ENCODE measurements at places on chromosomes 5 and 9.

GRCh38 chr9:38619556-38620447 lies 594 bp downstream of the ANKRD18A start:
- DNase-seq: no peak

DNA sequence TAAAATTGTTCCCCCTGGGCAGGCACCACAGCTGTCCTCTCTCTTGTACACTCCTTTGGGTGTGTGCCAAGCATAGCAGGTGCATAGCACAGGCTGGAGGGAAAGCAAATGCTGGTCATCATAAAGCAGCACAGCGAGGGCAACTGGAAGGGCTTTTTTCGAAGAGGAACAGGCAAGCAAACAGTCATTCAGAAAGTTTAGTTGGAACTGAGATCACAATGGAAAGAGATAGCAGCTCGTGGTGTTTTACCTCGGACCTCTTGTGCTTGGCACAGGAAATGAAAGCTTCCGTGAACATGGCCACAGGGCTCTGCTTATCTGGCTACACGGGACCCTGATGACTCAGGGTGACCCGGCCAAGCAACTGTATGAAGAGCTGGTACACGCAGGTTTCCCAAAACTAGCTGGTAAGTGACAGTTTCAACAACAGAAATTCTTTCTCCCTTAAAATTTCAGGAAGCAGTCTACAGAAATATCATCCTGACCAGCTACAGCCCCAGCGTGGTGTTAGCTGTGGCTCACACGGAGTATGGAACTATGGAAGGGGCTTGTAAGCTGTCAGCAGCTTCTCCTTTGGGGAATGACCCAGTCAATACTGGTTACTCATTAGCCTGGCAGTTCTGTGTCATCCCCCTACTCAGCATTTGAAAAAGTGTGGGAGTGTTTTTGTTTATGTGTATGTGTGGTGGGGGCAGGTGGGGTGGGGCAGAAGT lies 48.1 kb downstream of the POC5 start:
- no peak for DNase-seq

DNA sequence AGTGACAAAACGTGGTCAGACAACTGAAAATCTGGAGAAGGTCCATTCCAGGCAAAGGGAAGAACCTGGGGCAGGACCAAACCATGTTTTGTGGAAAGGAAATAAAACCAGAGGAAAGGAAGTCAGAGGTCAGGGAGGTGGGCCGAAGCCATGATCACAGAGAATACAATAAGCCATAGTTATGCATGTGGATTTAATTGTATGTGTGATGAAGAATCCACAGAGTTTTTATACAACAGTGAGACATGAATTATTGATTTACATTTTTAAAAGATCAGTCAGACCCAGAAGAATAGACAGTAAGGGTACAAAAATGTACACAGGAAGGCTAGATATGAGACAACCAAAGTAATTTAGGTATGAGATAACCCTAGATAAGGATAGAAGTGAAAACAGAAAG lies 20.8 kb downstream of the TTC33 start:
- DNase-seq: no peak

DNA sequence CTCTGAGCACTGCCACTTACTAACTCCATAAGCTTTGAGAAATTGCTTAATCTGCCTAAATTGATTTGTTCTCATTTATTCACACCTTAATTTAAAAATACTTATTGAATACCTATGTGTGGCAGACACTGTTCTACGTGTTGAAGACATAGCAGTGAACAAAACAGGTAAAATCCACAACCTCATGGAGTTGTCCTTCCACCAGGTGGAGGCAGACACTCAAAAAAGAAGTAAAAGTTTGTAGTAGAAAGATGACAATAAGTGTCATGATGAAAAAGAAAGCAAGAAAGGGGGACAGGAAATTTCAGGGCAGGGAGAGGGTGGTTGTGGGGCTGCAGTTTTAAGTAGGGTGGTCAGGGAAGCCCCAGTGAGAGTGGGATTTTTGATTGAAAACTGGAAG lies 94.9 kb downstream of the SREK1 start:
- DNase-seq: no peak

DNA sequence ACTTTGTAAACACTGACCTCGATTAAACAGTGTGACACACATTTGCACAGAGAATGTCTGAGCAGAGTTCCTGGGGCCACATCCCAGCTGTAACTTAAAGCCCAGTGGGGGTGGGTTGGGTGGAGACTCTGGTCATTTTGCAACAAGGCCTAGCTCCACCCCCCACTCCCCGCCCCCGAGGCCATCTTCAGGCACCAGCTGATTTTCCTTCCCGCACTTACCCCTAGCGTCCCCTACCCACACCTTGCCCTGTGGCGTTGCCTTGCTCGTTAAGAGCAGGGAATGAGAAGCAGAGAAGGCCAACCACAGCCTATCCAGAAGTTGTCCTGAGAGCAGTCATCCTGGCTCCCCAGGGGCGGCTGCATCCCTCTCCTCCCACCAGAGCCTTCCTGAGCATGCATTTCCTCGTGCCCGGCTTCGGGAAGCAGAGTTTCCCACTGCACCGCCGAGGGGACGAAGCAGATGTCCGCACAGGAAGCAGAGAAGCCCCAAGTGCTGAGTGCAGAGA lies 101.7 kb upstream of the SARDH start:
- DNase-seq: no peak

- no peak for DNase-seq
These were observed 38.2 kb downstream of the NIPSNAP3B start for GRCh38 chr9:104802110-104802509.

DNA sequence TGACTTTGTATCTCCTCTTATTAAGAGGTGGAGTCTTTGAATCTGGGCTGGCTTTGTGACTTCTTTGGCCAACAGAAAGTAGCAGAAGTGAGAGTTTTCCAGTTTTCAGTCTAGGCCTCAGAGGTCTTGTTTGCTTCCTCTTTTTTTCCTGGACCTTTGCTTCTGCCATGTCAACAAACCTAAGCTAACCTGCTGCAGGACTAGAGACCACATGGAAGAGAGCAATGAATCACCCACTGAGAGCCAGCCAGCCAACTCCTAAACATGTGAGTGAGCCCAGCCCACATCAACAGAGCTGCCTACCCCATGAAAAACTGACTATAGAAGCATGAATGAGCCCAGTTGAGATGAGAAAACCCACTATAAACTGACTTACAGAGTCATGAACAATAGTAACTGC lies 29.9 kb downstream of the MRPL22 start:
- no peak for DNase-seq

- DNase-seq: no peak
These were observed 53.9 kb upstream of the PALM2AKAP2 start for GRCh38 chr9:109726119-109726518.

DNA sequence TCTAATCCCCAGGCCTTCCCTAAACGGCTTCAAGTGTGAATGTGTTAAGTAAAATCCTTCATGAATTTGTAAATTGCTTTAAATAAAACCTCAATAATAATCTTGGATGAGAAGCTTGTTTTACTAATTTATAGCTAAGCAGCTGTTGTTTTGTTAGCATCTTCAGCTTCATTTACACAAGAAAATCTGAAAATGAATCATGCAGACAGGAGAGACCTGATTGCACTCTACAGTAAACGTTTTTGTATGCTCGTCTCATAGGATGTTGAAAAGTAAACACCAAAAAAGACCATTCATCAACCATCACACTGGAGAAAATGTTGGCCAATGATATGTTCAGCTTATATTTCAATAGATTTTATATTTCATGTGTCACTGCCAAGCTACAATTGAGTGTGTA lies 40.4 kb upstream of the MAP3K1 start:
- DNase-seq: no peak

GRCh38 chr9:94644543-94644942 lies 5.2 kb upstream of the FBP1 start:
- DNase-seq: no peak

GRCh38 chr9:82354279-82354659 lies 365.7 kb downstream of the SPATA31D1 start:
- DNase-seq: no peak

- no peak for DNase-seq
These were observed 134.3 kb downstream of the PPP2R2B start for GRCh38 chr5:146744068-146744745.

GRCh38 chr5:179623906-179624741 lies 653 bp upstream of the HNRNPH1 start:
- DNase-seq: peak; percentile 37

DNA sequence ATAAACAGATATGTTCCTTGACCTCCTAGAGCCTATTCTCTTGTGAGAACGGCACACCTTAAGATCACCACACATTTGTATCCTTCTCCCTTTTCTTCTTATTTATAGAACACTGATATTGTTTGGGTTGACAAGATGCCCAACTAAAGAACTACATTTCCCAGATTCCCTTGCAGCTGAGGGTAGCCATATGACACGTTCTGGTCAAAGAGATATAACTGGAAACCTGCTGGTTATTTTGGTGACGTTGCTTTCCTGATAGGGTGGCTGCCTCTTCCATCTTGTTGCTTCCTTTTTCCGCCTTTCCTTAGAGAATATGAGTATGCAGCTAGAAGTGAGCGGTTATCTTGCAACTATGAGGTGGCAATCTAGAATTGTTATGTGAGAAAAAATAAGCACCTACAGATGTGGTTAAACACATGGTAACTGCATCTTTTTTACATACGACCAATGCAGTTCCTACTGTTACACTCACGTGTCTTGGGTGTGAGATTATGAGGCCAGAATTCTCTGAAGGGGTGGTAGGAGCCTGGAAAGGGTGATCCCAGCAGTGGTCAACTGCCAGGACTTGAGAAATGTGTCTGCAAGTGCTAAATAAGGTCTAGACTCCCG lies 72.9 kb downstream of the SEC61B start:
- DNase-seq: no peak

DNA sequence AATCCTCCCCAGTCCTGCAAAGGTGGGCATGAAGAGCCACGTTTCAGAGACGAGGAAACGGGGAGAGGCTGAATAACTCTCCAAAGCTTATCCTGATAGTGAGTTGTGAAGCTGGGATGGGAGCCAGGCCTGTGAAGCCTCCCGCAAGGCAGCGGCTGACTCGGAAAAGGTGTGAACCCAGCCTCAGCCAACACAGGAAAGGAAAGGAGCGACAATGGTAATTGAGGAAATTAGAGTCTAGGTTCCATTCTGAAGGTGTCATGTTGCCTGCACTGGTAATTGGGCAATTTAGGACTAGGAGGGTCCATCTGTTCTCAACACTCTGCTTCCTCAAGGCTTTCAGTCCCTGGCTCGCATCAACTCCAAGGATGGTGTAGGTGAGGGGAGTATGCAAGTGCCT lies 83.4 kb downstream of the LIFR start:
- DNase-seq: no peak

DNA sequence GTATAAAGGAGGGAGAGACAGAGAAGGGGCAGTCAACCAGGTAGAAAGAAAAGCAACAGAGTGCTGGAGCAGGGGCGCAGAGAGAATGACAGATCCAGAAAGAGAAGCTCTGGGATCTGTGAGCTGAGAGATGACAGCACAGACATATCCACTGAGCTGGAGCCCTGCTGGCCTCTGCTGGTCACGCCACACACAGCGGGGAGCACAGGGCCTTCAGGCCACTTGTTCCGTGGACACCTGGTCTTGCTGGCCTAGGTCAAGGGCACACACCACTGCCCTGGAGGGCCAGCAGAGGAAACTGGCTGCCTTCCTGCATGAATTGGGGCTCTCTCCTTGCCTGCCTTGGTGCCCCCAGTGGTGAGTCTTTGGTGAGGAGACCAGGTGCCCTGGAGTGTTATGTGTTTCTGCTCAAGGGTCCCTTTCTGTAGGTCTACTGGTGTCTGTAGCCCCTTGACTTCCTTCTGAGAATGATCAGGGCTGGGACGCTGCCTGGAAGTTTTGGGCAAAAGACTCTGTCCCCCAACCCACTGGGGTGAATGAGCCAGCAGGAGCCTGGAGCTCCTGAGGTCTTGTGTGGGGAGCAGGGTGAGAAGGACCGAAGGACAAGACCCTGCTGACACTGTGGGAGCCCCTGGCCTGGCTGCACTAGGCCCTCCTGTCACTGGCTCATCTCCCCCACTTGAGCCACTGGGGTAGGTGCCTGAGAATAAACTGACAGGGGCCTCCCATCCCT lies 59.2 kb upstream of the ADAMTS2 start:
- DNase-seq: no peak

GRCh38 chr9:14532456-14533115 lies 160.6 kb downstream of the ZDHHC21 start:
- DNase-seq: no peak

- DNase-seq: no peak
These were observed at the start of gene PROB1 for GRCh38 chr5:139394654-139395566. TSS of gene PROB1 (minus strand) at chr5:139395104. CDS start at chr5:139395081, 23 bp downstream.

DNA sequence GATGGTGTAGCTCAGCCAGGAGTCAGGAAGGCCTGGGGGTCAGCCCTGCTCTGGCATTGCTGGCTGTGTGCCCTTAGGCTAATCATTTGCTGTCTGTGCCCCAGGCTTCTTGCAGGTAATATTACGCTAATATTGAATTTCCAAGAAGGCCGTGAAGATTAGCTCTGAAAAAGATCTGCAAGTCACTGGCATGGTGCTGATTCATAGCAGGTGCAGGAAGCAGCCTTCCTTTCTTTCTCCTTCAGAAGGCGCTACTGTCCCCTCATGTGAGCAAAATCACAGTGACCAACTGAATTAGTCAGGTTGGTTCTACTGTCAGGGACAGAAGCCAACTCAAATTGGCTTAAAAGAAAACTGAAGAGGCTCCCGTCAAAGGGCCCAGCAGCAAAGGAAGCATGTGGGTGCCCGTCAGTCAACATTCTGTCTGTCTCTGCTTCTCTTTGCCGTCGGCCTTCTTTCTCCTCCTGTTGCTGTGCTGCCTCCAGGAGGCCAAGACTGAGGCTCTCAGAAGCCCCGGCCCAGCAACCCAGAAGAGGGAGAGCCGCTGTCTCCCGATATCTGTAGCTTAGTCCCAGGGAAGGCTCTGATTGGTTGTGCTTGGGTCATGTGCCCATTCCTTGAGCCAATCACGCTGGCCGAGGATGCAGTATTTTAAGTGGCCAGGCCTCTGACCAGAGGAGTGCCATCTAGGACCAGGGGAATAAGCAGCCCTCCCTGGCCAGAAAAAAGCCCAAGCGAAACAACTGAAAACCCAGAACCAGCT lies 67.8 kb upstream of the NEURL1B start:
- DNase-seq: no peak

DNA sequence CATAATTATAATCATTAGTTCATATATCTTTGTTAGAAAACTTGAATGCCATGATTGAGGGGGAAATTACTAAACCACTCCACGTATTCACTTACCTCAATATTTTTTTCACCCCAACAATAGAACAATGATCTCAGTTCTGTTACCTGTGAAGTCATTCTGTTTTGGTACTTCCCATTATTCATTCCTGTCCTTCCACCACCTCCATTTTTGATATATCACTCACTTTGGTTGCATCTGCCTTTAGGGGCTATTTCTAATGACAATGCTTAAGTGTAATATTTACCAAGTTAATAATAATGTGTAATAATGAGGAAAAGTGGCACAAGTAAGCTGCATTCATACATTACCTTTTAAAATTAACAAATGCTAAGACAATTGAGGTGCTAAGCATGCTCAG lies 218.4 kb downstream of the SPATA31D1 start:
- DNase-seq: no peak

DNA sequence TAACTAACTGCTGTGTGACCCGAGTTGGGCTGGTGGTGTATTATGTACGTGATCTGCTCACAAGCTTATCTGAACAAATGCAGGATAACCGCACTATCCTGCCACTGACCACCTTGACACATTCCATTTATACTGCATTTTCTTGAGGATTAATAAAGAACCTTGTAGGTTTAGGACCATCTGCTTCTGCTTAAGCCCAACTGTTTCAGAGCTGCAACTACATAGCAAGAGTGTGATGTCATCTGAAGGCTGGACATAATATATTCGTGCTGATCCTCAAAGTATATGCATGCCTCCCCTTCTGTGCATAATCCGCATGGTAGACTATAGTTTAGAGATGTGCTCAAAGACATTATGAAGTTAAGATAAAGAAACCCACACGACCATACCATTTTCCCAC lies 435.9 kb downstream of the BNC2 start:
- DNase-seq: no peak
